ENCODE measurements at places on chromosomes 7 and 10.

DNA sequence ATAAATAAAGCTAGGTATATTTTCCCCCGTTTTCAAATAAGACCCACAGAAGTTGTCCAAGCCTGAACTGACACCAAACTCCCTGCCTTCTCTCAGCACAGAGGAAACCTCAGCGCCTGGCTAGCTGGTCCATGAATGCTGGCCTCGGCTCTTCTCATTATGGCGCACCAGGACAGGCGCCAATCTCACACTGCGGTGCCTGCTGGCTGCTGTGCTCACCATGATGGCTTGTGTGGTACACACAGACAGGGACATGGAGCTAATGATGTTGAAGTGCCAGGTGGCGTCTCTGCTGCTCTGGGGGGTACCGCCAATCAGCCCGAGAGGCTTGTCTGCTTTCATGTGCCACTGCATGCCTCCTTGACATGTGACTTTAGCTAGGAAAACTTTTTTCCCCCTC, 43.2 kb upstream of the USP6NL start:
- DNase-seq, result no peak

DNA sequence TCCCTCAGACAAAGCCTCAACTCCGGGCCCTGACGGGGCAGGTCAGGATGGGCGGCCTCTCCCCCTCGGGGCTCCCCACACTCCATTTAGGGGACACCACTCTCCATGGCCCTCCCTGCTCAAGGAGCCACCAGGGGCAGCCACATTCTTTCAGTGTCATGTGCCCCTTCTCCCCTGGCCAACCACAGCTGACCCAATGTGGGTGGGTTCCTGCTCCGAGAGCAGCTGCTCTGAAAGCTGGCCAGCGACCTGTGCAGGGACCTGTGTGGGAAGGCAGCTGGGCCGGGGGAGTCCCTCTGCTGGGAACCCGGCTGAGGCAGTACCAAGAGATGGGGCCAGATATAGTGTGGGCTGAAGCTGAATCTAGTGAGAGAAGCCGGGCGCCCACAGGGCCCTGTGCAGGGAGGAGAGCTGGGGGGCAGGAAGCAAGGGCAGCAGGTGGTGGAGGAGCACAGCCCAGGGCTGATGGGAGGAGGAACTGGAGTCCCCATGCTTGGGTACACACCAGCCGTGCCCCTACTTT, 40.6 kb upstream of the NPFFR1 start:
- DNase-seq, result no peak

DNA sequence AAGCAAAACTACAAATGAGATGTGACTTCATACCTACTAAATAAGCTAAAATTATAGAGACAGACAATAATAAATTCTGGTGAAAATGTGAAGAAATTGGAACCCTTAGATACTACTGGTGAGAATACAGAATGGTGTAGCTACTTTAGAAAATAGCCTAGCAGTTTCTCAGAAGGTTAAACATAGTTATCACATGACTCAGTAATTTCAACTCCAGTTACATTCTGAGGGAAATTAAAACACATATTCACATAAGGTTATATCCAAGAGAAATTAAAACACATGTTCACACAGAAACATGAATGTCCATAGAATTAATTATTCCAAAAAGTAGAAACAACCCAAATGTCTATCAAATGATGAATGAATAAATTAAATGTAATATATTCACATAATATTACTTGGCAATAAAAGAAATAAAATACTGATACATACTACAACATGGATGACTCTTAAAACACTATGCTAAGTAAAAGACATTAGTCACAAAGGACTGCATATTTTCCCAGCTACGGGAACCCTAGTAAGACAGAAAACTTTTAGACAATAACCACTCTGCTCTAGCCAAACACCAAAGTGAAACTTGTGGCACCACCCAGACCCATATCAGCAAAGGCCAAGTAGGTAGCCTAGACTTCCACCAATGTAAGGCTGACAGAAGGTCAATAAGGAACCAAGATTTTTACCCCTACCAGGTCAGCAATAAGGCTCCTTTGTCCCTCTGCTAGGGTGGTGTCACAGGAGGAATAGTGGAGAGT, 25.1 kb downstream of the SLC25A40 start:
- DNase-seq, result no peak

- no peak for DNase-seq
Measured at GRCh38 chr7:99409192-99409572, 413 bp downstream of the BUD31 start.

DNA sequence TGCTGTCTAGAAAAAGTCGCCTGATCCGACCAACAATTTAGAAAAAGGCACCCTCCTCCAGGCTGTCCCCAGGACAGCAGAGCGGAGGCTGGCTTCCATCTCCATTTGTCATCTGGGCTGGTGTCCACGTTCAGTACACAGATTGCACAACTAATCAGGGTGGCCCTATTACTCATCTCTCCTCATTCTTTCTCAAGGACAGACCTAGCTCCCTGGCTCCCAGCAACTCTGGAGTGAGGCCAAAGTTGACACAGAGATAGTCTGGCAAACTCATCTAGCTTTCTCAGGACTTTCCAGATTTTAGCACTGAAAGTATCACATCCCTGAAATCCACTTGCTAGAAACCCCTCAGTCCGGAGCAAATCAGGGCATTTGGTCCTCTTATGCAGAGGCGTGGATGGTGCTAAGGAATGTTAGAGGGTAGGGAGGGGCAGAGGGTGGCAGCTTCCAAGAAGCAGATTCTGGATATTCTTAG, 75.1 kb downstream of the DNAH11 start:
- DNase-seq, result peak; percentile 9

- no peak for DNase-seq
Measured at GRCh38 chr7:55470261-55470660, 102.0 kb downstream of the VOPP1 start.

DNA sequence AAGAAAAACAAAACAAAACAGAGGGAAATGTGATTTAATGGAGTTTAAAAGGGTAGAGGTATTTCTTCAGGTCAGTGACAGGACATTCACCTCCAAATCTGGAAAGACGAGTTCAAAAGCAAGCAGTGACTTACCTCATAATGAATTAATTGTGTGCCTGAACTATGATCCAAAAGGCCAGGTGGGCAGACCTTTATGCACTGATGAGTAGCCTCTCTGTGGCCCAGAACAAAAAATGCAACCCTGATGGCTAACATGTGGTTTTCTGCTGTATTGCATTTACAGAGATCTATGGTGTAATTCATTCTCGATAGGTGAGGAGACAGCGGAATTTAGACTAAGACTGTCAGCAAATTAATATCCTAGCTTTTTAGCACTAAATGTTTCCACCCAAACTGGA, 142.0 kb downstream of the HDAC9 start:
- DNase-seq, result no peak

GRCh38 chr7:45663965-45664633, 89.9 kb downstream of the ADCY1 start:
- no peak for DNase-seq

GRCh38 chr7:151439855-151440798, at the start of gene CRYGN:
CRYGN (minus strand) TSS chr7:151440141; CDS start chr7:151439917, 224 bp downstream.
- DNase-seq, result no peak

GRCh38 chr7:107439025-107439424, 30.8 kb upstream of the GPR22 start:
- no peak for DNase-seq

DNA sequence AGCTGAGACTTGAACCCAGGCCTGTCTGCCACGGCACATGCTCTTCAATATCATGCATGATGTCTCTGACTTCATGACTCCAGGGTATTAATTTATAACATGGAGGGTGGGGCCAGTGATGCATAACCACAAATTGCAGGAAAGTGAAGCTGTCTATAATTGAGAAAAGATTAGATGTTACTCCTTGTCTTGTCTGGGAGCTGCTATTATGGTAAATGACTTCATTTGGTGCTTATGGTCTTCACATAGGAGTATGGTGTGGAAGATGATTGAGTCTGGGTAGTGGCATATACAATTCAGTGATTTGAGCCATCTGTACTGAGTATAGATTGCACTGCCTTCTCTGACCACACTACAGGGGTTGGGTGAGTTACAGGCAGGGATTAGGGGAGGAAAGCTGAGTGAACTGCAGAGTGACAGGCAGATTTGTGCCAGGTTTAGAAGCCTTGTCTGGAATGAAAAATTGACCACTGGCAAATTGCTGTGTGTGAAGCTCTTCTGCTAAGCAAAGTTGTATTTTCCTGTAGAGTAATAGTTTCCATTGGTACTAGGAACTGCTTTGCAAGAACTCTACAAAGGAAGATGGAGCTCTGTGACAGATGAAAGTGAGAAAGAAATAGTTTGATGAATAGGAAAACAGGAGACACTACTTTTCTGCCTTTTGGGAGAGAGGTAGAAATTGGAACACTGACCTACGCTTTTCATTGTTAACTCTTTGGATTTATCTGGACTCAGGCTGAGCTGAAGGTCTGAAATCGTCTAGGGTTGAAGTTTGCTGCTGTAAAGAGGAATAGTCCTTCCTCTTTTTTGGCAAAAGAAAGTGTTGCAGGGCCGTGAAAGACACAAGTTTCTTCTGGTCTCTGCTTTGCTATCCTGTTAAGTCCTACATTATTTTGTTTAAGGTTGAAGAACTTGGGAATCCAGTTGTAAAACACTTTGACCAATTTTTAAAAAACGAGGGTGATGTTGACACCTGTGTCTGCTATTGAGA, 2.7 kb downstream of the SND1 start:
- no peak for DNase-seq

- DNase-seq, result peak; percentile 69
Measured at GRCh38 chr10:60186315-60187071, 203.2 kb downstream of the ANK3 start.

DNA sequence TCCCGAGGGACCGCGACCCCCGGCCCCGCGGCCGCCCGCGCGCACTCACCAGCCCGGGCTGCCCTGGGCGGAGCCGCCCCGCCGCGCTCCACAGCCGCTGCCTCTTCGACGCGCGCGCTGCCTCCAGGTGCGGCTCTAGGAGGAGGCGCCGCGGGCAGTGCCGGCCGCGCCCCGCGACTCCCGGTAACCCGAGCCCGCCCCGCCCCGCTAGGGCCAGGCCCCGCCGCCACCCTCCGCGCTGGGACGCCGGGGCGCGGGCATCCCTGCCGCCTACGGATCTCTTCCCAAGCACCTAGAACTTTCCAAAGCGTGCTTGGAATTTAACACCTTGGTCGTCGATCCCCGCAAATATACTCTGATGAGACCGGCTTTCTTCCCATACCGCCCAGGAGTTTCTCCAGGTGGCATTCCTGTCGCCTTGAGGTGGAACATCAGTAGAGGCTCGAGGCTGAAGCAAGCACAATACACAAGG, at the start of gene SLC26A5:
TSS of gene SLC26A5 (minus strand) at position 159 of the 472 bp plus-strand sequence. CDS start 24,693 bp downstream, outside the sequence.
- no peak for DNase-seq

DNA sequence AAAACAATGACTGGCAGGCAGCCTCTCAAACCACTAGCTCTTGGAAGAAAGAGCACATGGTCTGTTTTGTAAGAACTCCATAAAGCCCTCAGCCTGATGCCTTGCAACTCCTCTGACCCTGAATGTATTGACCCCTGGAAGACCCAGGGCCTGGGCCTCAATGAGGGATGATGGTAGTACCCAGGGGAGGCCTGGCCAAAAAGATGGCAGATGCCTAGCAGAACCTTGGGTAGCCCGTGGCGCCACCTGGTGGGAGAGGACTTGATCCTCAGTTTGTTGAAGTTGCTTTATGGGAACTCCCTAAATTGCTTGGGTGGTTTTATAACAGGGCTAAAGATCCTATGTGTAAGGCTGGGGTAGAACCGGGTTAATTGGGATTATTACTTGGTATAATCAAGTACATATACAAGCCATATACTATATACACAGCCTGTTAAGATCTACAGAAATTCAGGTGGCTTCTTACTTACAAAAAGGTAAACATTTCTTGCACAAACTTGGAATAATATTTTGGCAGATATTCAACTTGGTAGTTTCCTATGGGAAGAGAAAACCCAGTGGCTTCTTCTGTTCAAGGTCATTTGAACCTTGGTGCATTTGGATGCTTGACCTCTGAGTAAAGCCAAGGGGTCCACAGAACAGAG, 95.8 kb upstream of the CACUL1 start:
- DNase-seq, result peak; percentile 31

DNA sequence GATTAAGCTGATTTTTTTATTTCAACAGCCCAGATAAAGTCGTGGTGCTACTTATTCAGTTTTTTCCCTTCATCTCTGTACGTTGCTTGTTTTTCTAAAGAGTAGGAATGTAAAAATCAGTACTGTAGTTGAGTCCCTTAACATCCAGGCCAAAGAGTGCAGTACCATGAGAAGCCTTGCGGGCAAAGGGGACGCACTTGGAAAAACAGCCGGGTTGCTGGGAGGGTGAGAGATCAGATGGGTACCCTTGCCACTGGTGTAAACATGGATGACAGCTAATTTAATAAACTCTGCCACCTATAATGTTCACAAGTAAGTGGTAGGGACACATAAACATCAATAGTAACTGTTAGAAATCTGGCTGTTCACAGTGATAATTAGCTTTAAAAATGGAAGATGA, 175.9 kb downstream of the POU6F2 start:
- no peak for DNase-seq

DNA sequence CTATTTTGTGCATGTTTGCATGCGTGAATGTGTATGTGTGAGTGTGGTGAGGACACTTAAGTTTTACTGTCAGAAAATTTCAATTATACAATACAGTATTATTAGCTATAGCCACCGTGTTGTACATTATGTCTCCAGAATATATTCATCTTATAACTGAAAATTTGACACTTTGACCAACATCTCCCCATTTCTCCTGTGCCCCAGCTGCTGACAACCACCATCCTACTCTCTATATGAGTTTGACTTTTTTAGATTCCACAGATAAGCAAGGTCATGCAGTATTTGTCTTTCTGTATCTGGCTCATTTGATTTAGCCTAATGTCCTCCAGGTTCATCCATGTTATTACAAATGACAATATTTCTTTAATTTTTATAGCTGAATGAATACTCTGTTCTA, 195.0 kb downstream of the GPR37 start:
- DNase-seq, result no peak

DNA sequence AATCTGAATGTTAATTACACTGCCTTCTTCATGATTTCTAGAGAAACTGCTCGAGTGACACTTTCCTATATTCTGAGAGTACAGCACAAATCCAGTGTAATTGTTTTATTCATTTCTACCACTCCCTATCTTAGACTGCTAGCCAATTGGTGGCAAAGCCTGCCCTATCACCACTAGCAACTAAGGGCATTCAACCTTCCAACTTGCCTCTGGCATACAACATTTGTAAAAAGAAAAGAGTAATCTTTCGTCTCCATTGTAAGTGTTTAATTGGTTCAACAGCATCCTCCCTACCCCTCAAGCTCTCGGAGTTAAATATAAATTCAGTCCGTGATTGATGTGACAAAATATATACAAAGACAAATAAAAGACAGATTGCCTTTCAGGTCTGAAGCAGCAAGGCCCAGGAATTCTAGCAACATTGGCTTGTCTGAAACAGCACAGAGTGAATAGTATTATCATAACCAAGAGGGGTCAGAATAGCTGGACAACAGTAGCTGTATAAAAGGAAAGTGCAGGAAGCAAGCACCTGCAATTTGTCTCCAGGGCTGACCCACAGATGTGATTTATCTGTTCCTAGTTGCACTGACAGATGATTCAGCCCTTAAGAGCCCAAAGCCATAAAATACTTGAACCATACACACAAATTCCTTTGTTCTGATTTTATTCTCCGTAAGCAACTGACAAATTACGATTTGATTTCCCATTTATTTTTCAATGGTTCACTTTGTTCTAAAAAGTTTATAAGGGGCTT, 47.6 kb upstream of the ANKRD1 start:
- DNase-seq, result no peak

Measured in Ammon's horn (tissue), 1 donor.